ENCODE measurements at places on chromosomes 5 and 9. TPM values are rescaled to one million over a fixed set of nuclear protein-coding genes. Genes with fewer than 3 reads are reported as not detected.

The PCDHGB5 gene
- total RNA-seq = 1.8 TPM

The MTAP gene
- 30.4 TPM for total RNA-seq

The CERCAM gene
- total RNA-seq = 1.7 TPM

DNA sequence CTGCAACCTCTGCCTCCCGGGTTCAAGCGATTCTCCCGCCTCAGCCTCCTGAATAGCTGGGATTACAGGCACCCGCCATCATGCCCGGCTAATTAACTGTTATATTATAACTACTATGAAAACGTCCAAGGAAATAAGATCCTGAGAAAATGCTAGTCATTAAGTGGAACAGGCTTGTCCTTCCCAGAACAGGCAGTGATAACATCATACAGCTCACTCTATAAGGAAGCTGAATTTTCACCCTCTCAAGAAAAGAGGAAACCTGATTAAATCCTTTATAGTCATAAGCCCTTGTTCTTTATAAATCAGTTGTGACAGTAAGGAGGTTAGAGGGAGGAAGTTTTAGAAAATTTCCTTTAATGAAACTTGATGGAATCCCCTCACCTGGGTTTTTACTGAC is 163.9 kb upstream of the CLINT1 start:
- DNase-seq = no peak

DNA sequence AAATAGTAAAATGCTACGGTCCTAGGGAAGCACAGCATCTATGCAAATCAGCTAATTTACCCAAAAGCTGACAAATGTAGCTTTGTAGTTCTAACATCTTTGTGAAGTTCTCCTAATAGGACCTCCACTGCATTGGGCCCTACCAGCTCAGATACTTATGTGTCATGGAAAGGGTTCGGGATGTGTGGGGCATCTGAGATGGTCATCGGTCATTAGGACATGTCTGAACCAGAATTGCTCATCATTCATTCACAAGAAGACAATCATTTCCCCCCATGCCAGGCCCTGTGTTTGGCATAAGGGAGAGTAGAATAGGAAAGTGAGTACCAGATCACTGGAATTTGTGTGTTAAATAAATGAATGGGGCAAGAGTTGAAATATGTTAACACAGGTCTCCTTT is 35.7 kb downstream of the PWWP2A start:
- no peak for DNase-seq

- DNase-seq = no peak
Observed at GRCh38 chr5:72988769-72989168, 32.9 kb downstream of the FCHO2 start.

GRCh38 chr5:171162165-171162564 is 146.9 kb upstream of the TLX3 start:
- DNase-seq = no peak

GRCh38 chr5:96654209-96654608 is 8.0 kb upstream of the CAST start:
- no peak for DNase-seq

GRCh38 chr5:100590867-100591266 is 55.7 kb downstream of the FAM174A start:
- DNase-seq = no peak

DNA sequence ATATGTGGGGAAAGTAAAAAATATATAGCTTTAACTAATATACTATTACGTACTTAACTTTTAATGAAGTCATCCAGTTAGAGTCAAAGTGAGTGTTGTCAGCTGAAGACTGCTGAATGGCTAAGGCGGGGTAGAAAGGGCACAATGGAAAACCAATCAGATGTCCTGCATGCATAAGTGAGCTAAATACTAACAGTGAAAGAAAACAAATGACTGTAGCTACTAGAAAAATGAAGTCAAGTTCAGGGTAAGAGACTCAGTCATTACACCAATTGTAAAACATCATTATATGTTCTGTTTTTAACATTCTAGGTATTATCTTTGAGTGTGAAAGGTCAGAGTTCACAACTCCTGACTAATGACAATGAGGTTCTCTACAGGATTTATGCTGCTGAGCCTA is 295.2 kb downstream of the ADGRV1 start:
- DNase-seq = no peak

- DNase-seq = no peak
Observed at GRCh38 chr5:127561254-127561653, 43.8 kb downstream of the PRRC1 start.

DNA sequence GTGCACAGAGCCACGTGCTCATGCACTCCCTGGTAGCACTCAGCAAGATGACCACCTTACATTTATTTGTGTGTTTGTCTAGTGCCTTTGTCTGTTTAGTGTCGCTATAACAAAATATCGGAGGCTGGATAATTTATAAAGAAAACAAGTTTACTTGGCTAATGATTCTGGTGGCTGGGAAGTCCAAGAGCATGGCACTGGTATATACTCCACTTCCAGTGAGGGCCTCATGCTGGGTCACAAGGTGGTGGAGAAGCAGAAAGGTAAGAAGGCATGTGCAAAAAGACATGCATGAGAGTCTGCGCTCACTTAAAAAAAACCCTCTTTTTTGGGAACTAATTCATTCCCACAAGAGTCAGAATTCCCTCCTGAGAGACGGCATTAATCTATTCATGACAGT is 52.5 kb upstream of the BOD1 start:
- DNase-seq = no peak

DNA sequence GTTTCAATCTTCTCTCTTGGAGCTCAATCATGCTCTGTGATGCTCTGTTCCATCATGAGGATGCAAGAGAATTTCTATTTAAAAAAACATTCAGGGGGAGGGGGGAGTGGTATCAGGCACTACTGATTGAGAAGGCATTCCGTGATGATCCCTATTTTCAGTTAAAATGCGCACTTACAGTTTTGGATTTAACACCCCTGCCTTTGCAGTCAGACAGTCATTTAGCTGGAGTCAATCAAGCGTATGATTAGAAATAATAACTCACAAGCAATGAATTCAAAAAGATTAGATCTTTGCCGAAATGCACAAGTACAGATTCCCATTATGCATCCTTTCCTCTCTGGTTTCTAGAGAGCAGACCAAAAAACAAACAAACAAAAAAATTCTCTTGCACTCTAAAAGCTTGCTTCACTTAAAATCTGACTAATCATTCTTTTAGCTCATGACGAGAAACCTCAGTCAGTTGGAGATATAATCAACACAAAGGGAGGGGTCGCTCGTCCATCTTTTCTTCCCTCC is 55.4 kb downstream of the EFNA5 start:
- DNase-seq = no peak

- DNase-seq = no peak
Observed at GRCh38 chr5:129204525-129204924, 110.0 kb downstream of the ISOC1 start.

- DNase-seq = no peak
Observed at GRCh38 chr9:95055851-95056551, 261.5 kb downstream of the FANCC start.

DNA sequence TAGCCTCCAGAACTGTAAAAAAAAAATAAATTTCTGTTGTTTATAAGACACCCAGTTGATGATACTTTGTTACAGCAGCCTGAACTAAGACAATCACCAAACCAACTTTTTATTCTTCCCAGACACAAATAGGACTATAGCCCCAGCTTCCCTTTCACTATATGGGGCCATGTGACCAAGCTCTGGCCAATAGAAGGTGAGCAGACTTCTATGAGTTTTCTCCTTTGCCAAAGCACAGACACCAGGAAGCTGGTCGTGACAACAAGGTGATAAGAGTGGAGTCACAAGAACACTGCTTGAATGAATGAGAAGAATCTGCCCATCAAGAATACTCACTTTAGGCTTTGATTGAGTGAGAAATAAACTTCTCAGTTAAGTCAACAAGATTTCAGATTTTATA is 217.7 kb downstream of the DEPDC1B start:
- no peak for DNase-seq

GRCh38 chr9:129201289-129201688 is 23.2 kb upstream of the IER5L start:
- DNase-seq = no peak

DNA sequence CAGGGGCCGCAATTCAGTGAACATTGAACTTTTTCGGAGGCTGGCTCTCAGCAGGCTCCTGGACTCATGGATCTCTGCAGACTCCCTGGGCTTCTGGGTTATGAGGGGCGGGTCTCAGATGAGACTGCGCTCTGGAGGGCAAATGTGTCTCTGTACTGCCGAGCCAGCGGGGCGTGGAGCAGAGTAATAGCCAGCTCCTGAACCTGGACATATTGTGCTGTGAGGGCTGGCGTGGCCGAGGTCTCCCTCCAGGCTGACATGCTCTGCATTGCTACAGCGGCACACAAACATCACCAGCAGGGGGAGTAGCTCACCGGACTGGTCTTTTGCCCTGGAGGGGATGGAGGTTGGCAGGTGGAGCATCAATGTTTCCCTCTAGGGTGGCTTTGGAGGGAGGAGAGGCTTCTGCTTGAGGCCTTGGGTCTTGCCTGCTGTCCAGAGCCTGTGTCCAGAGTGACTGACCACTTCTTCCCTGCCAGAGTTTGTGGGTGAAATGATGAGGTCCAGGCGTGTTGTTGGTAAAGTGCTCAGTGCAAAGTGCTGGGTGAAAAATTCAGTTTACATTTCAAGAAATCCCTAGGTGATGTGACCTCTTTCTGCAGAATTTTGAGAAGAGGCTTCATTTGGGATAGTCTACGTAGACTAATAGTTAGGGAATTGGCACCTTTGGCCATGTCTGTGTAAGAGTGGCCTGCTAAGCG is 10.9 kb upstream of the GADD45G start:
- DNase-seq = no peak

DNA sequence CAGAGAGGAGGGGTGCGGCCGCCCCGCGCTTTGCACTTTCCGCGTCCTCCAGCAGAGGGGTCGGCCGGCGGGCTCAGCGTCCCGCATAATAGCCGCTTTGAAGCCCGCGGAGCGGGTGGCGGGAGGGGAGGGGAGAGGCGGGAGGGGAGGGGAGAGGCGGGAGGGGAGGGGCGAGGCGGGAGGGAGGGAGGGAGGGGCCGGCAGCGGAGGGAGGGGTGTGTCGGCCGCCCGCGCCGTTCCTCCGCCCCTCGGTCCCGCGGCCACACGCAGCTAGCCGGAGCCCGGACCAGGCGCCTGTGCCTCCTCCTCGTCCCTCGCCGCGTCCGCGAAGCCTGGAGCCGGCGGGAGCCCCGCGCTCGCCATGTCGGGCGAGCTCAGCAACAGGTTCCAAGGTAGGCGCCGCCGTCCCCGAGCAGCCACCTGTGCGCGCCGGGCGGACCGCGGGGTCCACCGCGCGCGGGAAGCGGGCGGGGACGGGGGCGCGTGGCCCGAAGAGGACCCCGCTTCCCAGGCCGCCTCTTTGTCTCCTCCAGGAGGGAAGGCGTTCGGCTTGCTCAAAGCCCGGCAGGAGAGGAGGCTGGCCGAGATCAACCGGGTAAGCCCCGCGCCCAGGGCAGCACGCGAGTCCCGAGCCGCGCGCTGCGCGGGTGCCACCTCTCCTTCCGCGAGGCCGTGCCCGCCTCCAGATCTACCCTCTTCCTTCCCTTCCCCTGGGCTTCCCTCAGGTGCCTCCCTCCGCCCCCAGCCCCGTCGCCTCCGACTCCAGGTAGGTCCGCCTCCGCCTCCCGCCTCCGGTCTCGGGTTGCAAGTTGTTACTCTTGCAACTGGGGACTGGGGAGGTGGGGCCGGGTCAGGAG is at the start of gene AIF1L:
Gene AIF1L (plus strand): TSS at position 263 of the 857 bp plus-strand sequence. CDS start 99 bp downstream, at position 362.
- DNase-seq = no peak

- no peak for DNase-seq
Observed at GRCh38 chr5:157162919-157163510, 3.0 kb downstream of the GARIN3 start.

DNA sequence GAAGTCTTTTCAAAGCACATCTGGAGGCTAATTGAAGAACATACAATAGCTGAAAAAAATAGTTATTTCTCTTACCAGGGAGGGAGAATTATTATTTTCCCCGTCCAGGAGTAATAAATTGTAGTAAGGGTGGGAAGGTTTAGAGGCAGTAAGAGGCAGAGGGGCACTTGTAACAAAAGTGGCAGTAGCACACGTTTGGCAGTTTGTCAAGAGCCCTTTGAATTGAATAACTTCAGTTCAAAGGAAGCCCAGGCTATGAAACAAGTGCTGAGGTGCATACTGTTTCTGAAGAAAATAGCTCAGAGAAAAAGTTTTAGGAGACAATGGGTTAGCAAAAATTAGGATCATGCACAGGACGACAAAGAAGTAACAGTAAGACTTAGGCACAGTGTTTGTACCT is 451.3 kb downstream of the LRRC70 start:
- no peak for DNase-seq

DNA sequence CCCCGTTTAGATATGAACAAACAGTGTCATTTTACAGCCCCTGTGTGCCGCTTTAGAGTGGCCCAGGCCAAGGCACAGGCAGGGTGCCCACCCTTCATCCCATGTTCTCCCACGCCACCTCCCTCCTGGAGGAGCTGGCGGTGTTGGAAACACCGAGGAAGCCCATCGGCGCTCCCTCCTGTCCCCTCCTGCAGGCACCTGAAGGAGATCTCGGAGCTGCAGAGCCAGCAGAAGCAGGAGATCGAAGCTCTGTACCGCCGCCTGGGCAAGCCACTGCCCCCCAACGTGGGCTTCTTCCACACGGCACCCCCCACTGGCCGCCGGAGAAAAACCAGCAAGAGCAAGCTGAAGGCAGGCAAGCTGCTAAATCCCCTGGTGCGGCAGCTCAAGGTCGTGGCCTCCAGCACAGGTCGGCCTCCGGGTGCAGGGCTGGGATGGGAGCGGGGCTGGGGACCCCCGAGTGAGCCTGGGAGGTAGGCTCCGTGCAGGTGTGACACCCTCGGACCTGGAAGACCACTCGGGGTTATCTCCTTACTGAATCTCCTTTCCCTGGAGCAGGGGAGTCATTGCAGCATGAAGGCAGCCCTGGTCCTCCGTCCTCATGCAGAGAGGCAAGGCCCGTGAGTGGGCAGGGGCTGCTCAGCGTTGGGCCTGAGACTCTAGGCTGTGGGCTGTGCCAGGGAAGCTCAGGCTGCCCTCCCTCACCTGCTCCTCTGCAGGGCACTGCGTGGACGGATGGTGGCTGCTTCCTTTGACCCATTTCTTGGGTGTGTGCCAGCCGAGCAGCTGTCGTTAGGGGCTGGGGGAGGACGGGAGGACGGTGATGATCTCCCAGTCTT is 113.9 kb downstream of the WNK2 start:
- no peak for DNase-seq

- no peak for DNase-seq
Observed at GRCh38 chr5:1065143-1065750, 46.6 kb downstream of the SLC12A7 start.
